ENCODE measurements at places on chromosomes 12 and 14.

DNA sequence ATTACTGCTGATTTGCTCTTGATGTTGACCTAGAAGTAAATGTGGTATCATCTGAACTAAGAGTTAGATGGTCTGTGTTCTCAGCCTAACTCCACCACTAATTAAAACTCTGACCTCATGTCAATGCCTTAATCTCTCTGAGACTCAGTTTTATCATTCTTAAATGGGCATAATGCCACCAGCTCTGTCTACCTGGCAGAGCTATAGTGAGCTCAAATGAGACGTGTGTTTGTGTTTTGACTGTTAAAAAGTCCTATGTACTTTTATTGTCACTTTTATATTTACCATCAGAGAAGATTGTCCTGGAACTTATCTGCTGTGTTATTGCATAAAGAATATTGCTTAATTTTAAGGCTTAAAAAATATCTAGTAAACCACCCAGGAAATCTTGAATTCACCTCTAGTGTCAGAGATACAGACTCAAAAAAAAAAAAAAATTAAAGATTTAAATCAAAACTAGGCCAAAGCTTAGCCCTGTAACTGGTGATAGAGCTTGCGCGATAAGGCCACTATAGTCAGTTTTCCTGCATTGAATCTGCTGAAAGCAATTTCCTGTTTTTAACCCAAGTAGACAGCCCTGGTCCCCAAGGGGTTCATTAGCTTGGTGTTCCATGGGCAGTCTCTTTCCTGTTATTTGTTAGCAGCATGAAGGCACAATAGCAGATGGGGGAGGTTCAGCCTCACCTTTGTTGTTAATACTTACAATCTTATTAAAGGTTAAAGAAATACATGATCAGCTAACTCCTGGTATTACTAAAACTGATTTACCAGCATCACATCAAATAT is 261.8 kb downstream of the ATP23 start:
- no peak for DNase-seq

- DNase-seq = no peak
These were observed 4.3 kb upstream of the KRT72 start for GRCh38 chr12:52605542-52605941.

DNA sequence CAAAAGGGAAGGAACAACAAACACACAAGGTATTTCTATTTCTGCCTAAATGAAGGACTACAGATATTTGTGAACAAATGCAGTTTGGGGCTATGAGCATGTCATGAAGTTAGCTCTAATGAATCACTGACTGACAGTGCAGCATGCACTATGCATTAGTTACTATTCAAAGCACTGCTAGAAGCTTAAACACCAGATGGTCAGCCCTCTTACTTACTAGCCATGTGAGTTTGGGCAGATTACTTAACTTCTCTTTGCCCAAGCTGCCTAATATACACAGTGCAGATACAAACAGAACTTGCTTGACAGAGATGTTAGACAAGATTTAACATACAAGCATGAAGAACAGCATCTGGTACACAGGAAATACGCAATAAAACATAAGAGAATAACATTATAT is 96.0 kb downstream of the ATXN2 start:
- no peak for DNase-seq

- peak; percentile 33 for DNase-seq
These were observed 16.1 kb downstream of the HCAR2 start for GRCh38 chr12:122687086-122687485.
